ENCODE measurements at places on chromosomes 7 and 10. TPM values are rescaled to one million over a fixed set of nuclear protein-coding genes. Genes with fewer than 3 reads are reported as not detected.

- DNase-seq = peak; percentile 72
Measured at GRCh38 chr10:59362144-59362958, at the start of gene FAM13C. FAM13C (minus strand) TSS chr10:59362549; CDS start chr10:59362460, 89 bp downstream.

DNA sequence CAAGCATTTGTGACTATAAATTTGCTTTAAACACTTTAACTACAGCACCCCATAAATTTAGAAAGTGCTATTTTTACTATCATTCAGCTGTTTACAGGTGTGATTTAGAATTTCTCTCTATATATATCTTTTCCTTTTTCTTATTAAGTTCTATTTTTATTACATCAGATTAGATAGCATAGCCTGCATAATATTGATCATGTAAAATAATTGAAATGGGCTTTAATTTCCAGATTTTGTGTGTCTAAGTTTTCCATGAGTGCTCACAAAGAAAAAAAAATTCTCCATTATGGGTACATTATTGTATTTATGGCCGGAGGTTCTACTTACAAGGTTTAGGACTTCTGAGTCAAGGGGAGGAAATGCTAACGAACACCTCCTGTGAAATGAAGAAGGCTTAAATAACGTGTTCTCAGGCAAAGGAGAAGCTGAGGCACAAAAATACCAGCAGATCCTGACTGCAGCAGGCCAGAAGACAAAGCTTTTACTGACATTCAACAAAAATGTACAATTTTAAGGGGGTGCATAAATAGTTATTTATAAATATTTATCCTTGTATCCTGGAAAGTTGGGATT, 114.2 kb downstream of the RNF133 start:
- no peak for DNase-seq

- DNase-seq = no peak
Measured at GRCh38 chr7:26363465-26363864, 71.8 kb downstream of the SNX10 start.

DNA sequence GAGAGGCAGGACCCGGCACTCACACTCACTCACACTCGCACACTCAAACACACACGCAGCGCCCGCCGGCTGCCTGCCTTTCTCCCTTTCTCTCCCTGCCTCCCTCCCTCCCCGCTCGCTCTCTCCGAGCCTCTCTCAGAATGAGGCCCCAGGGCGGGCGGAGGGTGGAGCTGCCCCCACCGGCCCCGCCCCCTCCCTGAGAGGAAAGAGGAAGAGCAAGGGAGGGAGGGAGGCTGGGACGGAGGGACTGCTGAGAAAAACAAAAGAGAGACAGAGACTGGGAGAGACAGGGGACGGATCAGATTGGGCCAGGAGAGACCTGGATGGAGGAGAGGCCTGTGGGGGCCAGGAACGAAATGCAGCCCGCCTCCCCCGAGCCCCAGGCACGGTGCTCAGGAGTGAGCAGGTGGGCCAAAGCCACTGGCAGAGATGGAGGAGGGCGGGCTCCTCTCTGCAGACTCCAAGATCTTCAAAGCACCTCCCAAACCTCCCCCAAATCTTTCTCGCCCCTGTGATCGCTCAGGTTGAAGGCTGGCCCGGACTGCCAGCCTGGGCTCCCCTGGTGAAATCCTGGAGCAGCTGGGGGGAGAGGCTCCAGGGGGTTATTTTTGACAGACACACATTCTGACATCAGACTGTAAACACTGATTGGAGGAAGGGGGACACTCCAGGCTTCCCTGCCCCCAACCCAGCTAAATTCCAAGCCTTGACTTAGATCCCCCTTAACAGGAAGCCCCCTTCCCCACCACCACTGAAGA, 5.1 kb downstream of the LDB1 start:
- DNase-seq = peak; percentile 97

PRKAR1B gene
- total RNA-seq = 16.7 TPM

MYH16 gene
- not detected for total RNA-seq

FOXI2 gene
- not detected for total RNA-seq

ABCB1 gene
- 4.5 TPM for total RNA-seq

- no peak for DNase-seq
Measured at GRCh38 chr10:121823993-121824463, 103.8 kb downstream of the ATE1 start.

DDC gene
- total RNA-seq = not detected

GRCh38 chr7:107913851-107914250, 22.9 kb downstream of the DLD start:
- DNase-seq = no peak

- no peak for DNase-seq
Measured at GRCh38 chr7:151762583-151763245, 114.2 kb downstream of the PRKAG2 start.
